ENCODE measurements at places on chromosomes 11 and 22. TPM values are rescaled to one million over a fixed set of nuclear protein-coding genes. Genes with fewer than 3 reads are reported as not detected.

GRCh38 chr22:30021881-30022619 is 58.2 kb upstream of the HORMAD2 start:
- no peak for DNase-seq

- no peak for DNase-seq
Observed at GRCh38 chr11:70402685-70403084, 4.4 kb downstream of the CTTN start.

DNA sequence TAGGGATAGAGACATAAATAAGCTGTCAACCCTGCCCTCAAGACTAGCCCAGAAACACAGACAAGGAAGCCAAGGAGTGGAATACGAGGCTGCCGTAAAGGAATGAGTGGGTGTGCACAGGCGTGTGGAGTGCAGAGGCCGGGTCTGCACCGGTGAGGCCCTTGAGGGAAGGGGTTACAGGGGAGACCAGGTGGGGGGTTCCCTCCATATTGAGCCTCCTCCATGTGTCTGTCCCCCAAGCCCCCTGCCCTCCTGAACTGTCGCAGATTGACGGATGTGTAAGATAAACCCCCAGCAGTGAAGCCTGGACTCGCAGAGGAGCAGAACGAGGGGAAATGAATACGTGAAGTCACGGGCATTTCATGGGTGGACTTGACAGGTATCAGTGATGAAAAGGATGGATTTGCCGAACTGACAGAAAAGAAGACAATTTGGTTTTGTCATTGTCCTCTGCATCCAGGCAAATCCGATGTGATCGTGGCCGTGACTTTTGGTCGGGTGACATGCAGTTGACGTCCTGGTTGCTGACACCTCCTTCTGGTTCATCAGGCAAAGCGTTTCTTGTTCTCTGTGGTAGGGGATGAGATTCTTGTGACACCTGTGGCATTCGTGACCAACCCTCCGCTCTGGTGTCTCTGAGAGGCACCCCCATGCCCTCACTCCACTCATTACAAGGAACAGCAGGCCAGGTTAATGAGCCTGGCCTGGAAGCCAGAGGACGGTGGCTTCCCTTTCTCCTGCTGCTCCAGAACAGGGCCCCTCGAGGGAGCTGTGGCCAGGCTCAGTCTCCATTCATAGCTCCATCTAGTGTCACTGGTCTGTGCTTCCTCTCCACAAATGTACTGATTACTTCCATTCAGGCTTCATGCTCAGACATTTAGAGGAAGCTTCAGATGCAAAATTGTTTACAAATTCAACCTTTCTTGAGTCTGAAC is 223.1 kb upstream of the B3GAT1 start:
- DNase-seq = no peak

GRCh38 chr11:134654161-134654915 is 242.3 kb upstream of the B3GAT1 start:
- DNase-seq = no peak

- no peak for DNase-seq
Observed at GRCh38 chr11:17008099-17008498, 6.1 kb downstream of the PLEKHA7 start.

DNA sequence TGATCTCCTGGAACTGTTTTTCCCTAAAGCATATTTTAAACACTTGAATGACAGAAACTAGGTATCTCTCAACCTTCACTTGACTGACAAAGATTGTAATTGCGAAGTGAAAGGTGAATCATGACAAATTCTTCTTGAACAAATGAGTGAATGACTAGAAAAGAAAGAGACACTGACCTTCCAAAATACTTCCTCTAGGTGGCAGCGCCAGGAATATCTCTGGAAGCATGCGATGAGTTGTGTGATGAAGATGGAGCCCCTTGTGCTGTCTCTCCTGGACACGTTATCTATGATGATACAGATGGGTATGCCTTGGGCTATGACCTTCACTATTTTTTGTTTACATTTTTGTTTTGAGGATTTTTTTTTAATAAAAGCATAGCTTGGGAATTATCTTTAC is 7.0 kb upstream of the CASP12 start:
- no peak for DNase-seq

- peak; percentile 61 for DNase-seq
Observed at GRCh38 chr22:50030297-50031188, 18.0 kb upstream of the IL17REL start.

DNA sequence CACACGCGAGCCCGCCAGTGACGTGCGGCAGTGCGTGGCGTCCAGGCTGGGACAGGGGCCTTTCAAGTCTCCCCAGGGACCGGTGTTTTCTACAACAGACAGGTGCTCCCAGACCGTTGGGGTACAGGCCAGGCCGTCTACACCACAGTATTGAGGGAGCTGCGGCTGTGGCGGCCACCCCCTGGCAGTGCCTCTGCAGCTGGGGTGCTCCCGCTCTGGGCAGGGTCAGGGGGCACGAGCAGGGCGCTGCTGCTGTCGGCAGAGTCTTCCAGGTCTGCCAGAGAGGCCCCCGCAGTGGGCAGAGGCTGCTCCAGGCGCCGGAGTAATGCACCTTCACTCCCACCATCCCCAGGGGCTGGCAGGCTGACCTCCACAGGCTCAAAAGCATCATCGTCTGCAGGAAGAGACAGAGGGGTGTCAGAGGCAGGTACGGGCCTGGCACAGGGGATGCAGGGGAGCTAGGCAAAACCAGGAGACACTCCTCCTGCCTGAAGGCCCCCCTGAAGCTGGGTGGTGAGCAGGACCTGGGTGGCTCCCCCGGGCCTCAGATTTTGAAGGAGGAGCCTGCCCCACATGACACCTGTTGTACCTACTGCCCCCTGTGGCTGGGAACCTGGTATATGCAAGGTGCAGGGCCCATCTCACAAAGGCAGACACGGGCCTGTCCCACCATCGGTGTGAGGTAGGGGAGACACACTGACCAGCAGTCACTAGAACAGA is 83.3 kb downstream of the DGCR2 start:
- DNase-seq = no peak

- no peak for DNase-seq
Observed at GRCh38 chr11:106789406-106789805, 228.9 kb downstream of the GUCY1A2 start.

DNA sequence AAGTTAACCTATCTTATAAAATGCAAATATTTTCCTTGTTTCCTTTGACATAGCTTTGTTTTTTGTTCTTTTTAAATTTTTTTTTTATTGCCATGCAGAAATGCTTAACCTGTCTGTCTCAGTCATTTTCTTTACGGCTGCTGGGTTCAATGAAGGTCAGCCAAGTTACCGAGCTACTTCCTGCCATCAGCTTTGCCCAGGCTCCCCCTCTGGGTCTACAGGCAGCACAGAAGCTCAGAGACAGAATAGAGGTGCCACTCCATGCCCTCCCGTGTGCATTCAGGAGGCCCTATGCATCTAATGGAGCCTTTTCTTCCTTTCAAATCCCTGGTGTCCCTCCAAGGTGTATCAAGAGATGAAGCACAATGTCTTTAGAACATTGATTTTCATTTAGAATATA is 411.0 kb upstream of the NARS2 start:
- no peak for DNase-seq

- no peak for DNase-seq
Observed at GRCh38 chr11:125272092-125272491, 107.5 kb downstream of the PKNOX2 start.

DNA sequence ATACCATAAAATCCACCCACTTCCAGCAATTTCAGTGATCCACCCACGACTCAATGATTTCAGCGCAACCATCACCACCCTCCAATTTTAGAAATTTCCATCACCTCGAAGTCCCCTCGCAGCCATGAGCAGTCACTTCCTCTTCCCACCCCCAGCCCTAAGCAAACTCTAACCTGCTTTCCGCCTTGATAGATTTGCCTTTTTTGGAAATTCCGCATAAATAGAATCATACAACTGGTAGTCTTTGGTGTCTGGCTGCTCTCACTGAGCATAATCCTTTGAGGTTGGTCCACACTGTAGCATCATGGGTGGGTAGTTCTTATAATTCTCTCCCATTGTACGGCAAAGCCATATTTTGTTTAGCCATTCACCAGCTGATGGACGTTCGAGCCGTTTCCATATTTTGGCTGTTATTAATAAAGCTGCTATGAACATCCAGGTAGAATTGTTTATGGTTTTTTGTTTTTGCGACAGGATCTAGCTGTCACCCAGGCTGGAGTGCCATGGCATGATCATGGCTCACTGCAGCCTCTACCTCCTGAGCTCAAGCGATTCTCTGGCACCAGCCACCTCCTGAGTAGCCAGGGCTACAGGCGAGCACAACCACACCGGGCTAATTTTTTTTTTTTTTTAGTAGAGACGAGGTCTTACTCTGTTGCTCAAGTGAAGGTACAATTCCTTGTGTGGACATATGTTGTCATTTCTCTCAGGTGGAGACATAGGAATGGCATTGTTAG is 16.0 kb downstream of the PIM3 start:
- no peak for DNase-seq

GRCh38 chr22:49019737-49020713 is 807.6 kb downstream of the BRD1 start:
- no peak for DNase-seq

DNA sequence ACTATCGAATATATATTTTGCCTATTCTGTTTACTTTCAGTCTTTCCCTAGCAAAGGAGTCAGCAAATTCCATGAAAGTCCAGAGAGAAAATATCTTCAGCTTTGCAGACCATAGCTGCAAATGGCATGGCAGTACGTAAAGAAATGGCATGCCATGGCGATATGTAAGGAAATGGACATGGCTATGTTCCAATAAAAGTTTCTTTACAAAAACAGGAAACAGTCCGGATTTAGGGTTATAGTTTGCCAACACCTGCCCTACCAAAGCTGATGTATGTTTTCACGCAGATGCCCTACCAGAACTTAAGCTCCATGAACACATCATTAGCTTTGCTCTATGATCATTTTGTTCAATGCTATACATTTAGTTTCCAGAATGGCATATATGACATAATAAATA is 19.5 kb downstream of the KIAA0930 start:
- DNase-seq = no peak

DNA sequence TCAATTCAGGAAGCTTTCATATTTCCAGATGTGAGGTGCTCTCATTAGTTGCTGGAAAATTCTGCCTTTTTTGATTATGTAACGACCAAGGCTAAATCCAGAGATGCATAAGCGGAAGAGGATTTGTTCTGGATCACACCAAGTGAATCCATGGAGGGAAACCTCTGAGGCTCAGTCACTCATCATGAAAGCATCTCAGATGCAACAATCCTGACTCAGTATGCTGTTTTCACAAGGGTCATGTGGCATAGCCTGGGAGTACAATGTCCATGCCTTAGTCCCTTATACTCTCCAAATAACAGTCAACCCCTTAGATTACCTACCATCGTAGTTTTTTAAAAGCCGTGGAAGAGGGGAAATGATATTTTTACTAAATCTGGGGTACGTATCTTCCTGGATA is 445.6 kb downstream of the NTM start:
- no peak for DNase-seq

DNA sequence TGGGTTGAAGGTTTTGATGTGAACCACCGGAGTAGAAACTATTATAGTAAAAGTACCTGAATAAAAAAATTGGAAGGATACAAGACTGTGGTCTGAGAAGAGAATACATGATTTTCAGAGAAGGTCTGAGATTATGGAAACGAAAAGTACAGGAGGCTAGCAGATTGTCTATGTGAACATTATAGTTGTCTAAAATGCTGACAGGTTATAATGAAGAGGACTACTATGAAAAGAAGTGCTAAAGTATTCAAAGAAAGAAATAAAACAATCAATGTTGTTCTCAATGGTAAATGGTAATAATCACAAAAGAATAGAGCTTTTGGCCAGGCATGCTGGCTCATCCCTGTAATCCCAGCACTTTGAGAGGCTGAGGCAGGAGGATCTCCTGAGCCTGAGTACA is 34.0 kb downstream of the RAB6A start:
- no peak for DNase-seq

- DNase-seq = peak; percentile 24
Observed at GRCh38 chr22:20741634-20742581, 32.0 kb upstream of the SERPIND1 start.

DNA sequence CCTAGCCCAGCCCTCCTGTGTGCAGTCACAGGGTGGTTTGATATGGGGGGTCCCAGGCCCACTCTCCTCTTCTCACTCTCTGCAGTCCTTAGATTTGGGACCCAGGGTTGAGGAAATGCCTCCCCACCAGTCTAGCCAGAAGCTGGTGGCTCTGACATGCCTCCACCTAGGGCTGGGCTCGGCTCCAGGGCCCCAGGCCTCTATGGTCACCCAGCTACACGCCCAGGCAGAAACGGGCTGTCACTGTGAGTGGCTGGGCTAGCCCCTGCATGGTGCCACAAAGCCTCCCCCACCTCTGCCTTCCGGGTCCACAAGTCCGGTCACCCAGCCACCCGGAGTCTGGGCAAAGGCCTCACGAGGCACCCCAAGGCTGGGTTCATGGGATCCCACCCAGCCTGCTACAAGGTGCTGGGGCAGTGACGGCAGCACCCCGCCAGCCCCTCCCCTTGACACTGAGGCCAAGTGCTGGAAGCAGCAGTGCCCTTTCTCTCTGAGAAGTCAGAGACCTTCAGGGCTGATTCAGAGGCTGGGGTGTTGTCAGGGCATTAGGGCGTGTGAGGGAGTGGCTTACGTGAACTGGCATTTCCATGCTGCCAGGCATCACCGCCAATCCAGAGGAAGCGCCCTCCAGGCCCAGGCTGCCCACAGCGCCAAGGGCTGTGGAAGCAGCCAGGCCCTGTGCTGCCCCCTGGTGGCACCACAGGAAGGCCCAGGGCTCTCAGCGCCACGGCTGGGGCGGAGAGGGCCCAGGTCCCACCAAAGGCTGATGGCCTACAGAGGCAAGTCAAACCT is 638 bp upstream of the PITPNM1 start:
- DNase-seq = peak; percentile 96

DNA sequence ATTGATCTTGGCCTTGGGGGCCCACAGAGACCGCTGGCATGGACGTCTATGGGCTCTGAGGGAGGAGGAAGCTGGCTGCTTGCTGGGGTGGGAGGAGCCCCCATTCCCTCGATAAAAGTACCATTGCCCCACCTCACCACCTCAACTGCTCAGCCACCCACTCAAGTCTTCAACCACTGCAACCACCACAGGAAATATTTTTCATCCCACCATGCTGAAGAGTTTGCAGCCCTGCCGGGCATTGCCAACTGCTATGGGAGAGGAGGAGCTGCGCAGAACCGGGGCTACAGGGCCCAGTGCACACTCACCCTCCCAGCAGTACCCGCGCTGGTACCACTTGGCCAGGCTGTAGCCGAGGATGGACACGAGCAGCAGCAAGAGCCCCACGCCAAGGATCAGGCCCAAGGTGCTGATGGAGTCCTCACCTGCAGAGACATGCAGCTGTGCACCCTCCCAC is 29.2 kb downstream of the IL10RA start:
- DNase-seq = no peak

- DNase-seq = no peak
Observed at GRCh38 chr11:93736129-93736528, 5.2 kb downstream of the TAF1D start.

Gene SLC22A8
- total RNA-seq = not detected

Gene INPP5J
- total RNA-seq = 0.35 TPM

Gene JAML
- total RNA-seq = not detected

Gene DEUP1
- not detected for total RNA-seq

Gene OR56B4
- not detected for total RNA-seq

Gene APOL5
- not detected for total RNA-seq

Gene SCGB1C1
- total RNA-seq = not detected

Gene MUC5AC
- total RNA-seq = under 0.01 TPM

Gene NAALAD2
- not detected for total RNA-seq

Gene CHST1
- not detected for total RNA-seq

Gene DBX1
- not detected for total RNA-seq

Gene TMPRSS13
- not detected for total RNA-seq

Gene SWAP70
- 5.9 TPM for total RNA-seq

All from NCI-H460 (cell line).